ENCODE measurements at places on chromosomes 12 and 14. TPM values are rescaled to one million over a fixed set of nuclear protein-coding genes. Genes with fewer than 3 reads are reported as not detected.

- DNase-seq = peak; percentile 88
These were observed 48.7 kb downstream of the BEGAIN start for GRCh38 chr14:100538351-100539002.

DNA sequence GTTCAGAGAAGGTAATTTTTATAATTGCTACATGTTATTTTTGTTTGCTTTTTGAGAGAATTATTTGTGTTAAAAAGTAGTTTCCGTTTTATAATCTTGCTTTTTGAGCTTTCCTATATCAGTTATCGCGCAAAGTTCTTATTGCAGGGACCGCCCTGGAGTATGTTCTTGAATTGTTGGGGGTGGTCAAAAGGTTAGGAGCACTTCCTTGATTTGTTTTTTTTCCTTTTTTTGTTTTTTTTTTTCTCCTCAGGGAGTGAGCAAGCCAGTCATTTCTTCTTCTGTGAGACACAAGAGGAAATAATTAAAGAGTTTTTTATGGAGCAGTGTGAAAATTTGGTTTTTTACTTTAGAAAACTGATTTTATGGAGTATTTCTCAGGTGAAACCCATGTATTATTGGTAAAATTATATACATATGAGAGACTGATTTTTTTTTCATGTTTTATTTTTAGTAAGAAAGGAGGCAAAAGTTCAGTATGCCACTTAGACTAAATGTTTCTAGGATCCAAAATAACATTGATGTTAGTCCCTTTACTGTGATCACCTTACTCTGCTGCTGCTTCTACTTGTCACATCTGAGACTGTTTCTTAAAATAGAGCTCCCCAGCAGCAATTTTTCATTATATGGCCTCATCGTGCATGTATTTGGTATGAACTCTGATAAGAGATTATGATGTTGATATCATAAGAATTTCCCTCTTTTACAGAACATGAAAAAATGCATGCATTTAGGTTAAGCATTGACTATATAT lies 26.6 kb downstream of the PLEKHA5 start:
- no peak for DNase-seq

Gene PLA2G1B
- total RNA-seq = 1.8 TPM

DNA sequence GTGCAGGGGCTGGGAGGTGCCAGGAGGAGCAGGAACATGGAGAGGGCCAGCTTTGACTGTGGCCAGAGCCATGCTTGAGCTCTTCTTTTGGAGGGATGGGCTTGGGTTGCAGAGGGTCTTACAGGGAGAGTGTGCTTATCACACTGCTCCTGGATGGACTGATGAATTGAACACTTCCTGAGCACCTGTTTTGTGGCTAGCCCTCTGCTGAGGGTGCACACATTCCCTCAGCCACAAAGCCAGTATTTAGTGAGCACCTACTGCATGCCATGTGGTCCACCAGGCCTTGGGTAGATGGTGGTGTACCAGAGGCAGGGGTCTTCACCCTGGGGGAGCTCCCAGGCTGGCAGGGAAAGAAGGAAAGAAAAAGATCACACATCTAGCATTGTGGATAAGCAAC lies 118.9 kb downstream of the SLC25A47 start:
- peak; percentile 33 for DNase-seq

DNA sequence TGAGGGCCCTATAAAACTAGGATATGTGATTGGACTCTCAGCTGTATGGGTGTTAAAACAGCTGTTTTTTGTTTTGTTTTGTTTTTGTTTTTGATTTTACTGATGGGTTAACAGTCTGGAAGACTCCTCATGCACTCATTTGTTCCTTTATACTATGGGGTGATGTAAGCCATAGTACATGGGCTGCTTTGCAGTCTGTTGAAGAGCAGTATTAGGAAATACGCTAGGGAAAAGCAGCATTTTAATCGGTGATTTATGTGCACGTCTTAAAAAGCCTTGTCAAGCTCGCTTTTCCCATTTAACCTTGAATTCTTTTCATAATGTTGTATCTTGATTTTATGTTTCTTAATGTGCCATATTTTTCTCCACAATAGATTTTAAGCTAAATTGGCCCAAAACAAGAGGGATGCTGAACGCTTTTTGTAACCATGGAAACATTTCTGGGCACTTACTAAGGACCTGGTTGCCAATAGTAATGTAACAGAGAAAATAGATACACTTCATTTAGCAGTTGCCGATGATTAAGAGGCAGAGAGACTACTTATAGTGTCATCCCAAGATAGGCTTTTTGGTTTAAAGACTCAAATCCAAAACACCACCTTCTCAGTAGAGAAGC lies 244.0 kb downstream of the SNAPC1 start:
- DNase-seq = no peak

- no peak for DNase-seq
These were observed 455.9 kb upstream of the USP15 start for GRCh38 chr12:61804301-61804700.

GRCh38 chr14:24067133-24068082 lies 4.0 kb upstream of the CPNE6 start:
- DNase-seq = no peak

DNA sequence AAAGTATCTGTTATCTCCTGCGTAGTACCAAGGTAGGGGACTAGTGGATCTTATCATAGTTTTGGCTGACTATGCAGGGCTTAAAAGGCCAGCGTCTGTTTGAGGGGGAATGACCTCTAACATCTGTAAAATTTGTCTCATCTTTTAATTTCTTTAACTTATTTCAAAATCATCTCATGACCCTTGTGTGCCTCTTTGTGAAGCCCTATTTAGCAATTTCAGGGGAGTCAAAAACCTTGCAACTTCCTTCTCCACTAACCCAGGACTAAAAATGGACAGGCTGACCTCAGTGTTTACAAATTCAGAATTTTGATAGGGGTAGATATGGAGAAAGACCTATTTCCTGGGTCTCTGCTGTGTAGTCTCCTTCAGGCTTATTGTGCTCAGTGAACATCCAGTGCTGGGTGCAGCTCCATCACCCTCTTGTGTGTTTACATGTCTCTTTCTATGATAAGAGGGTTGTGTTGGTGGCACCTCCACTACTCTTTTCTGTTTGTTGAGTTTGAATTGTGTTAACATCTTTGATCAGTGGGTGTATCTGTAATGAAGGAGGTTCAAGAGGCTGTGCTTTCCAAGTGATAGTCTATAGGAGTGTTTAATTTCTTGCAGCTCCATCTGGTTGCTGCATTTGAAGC lies 14.3 kb downstream of the NECAP1 start:
- no peak for DNase-seq

DNA sequence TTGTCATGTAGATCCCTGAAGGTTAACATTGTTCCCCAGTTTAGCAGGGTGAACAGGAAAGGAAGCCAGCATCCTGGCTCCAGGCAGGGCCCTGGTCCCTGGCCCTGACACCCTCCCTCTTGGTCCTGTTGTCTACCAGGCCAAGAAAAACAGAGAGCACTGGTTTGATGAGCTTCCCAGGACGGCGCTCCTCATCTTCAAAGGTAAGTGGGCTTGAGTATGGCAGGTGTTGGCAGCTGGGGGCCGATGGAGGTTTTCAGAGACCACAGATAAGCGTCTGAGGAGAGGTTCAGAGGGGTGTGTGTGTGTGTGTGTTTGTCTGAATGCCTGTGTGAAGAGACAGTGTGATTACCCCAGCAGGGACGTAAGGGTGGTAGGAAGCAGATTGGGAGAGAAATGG lies 56.3 kb downstream of the SLC8B1 start:
- DNase-seq = no peak

Gene KRT1
- not detected for total RNA-seq

DNA sequence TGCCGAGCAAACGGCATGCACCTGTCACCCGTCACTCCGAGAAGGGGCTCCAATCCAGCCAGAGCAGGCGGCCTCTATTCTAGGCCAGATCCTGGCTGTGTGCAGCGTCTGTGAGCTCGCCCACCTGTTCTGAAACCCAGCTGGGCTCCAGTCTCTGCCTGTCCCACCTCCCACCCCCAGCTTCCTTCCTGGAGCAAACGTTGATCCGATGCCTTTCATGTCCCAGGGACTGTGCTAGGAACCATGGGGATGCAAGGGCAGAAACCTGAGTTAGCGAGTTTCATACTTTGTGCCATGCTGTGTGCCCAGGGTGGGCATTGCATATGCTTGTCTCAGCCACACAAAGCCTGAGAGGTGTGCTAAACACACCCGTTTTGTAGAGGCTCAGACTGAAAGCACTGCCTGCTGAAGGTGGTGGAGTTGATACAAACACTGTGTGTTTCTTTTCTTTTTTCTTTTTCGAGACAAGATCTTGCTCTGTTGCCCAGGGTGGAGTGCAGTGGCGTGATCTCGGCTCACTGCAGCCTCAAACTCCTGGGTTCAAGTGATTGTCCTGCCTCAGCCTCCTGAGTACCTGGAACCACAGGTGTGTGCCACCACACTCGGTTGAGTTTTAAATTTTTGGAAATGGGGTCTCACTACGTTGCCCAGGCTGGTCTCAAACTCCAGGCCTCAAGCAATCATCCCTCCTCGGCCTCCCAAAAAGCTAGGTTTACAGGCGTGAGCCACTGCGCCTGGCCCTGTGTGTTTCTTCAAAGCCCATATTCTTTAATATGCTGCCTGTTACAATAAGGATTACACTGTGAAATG lies 84.1 kb upstream of the MED13L start:
- no peak for DNase-seq

GRCh38 chr12:4275016-4275869 lies 1.7 kb downstream of the CCND2 start:
- DNase-seq = no peak

Gene PPP1R12A
- 63.7 TPM for total RNA-seq

Gene AMDHD1
- total RNA-seq = 0.42 TPM

Gene GPR84
- total RNA-seq = 2.3 TPM

Gene GLIPR1
- 52.2 TPM for total RNA-seq

Gene CCDC77
- total RNA-seq = 7.9 TPM

Gene ADCY6
- total RNA-seq = 58.5 TPM

GRCh38 chr14:77339407-77339806 lies 18.6 kb downstream of the GSTZ1 start:
- DNase-seq = no peak
